ENCODE measurements at places on chromosomes 16 and 17.

DNA sequence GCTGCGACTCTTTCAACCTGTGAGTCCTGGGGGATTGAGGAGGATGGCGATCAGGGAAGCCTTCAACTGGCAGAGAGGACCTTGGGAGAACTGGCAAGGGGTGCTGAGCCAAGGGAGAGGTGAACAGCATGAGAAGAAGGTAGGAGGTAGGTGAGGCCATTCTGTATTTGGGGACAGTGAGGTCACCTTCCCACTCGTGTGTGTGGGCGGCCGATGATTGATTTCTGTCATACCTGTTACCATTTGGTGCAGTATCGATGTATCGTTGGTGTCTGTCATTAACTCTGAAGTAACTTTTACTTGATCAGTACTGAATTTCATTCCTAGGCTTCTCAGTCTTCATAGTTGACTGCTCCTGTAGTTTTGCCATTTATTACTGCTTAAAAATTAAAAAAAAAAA, 3.8 kb downstream of the ARSG start:
- no peak for DNase-seq

- DNase-seq: no peak
Observed at GRCh38 chr16:4713663-4714501, 20.2 kb downstream of the ANKS3 start.

DNA sequence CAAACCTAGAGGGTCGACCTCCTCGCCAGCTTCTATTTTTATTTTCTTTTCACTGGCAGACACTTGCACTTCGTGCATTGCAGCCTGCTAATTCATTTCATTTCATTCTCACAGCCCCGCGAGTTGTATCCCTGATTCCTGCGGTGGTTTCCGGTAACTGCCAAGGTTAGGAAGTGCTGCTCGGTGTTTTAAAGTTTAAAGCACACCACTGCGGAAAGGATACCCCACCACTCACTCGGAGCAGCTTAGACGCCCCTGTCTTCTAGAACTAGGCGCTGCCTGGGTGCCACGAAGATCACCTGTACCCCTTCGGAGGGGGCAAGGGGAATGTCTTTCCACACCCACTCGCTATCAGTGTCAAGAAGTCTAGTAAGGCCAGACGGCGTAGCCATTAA, 509 bp downstream of the CNEP1R1 start:
- no peak for DNase-seq

DNA sequence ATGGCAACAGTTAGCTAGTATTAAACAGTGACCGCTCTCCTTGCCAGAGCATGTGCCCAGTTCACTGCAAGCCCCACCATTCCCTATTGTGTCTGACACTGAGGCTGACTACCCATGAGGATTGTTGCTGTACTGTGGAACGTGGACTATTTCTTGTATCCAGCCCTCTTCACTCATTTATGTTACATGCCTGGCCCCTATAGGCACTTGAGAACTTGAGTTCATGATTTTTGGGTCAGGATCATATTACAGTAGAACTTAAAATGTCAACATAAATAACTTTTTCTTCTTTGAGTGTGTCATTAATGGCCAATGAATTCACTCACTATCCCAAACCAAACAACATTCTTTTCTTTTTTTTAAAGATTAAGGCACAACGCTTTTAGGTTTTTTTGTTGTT, 55.7 kb downstream of the LYRM1 start:
- no peak for DNase-seq

DNA sequence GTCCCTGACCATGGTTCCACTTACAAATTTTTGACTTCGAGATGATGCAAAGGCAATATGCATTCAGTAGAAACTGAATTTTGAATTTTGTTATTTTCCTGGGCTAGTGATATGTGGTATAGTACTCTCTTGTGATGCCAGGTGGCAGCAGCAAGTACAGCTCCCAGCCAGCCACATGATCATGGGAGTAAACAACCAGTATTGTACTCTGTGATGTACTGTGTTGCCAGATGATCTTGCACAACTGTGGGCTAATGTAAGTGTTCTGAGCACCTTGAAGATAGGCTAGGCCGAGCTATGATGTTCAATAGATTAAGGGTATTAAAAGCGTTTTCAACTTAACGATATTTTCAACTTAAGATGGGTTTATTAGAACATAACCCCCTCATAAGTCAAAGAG, 250.8 kb downstream of the STX8 start:
- no peak for DNase-seq

GRCh38 chr16:57372372-57373116, at the start of gene CX3CL1:
CX3CL1 (plus strand) TSS chr16:57372490; CDS start chr16:57372569, 79 bp downstream.
- DNase-seq: peak; percentile 93

DNA sequence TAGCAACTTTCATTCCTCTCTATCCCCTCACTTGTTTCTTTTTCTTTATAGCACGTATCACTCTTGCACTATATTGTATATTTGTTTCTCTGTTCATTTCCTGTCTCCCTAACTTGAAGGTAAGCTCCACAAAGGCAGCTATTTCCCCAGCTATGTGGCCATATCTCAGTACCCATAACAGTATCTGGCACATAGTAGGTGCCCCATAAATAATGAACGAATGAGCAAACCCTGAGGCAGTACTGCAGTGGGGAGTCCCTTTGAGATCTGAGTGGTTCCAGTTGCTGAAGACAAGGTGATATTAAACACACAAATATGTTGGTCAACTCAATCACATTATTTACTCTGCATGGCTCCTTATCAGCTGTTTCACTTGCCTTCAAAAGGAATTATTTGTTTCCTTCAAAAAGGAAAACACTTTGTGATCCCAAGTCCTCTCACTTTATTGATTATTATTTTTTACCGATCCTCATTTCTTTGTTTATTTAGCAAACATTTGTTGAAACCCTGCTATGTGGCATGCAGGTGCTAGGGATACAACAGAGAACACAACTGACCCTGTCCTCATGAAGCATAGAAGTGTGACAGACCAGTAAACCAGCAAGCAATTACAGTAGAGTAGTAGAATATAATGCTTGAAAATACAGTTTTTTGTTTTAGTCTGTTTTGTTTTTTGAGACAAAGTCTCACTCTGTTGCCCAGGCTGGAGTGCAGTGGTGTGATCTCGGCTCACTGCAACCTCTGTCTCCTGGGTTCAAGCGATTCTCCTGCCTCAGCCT, 5.7 kb upstream of the ADAP2 start:
- DNase-seq: no peak

- DNase-seq: no peak
Observed at GRCh38 chr17:41149652-41149985, at the start of gene KRTAP4-5. KRTAP4-5 (minus strand) TSS chr17:41149825; CDS start chr17:41149767, 58 bp downstream.

DNA sequence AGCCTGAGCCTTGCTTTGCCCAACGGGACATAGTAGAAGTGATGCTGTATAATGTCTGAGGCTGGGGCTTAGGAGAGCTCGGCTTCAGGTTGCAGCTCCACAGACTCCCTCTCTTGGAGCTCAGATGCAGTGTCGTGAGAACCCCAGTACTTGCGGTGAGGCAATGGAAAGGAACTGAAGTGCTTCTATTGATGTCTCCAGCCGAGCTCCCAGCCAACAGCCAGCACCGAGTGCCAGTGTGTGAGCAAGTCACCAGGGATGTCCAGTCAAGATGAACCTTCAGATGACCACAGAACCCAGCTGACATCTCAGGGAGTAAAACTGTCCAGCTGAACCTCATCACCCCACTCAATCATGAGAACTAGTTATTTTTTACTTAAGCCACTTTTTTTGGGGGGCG, 268.1 kb downstream of the IRF8 start:
- DNase-seq: no peak

DNA sequence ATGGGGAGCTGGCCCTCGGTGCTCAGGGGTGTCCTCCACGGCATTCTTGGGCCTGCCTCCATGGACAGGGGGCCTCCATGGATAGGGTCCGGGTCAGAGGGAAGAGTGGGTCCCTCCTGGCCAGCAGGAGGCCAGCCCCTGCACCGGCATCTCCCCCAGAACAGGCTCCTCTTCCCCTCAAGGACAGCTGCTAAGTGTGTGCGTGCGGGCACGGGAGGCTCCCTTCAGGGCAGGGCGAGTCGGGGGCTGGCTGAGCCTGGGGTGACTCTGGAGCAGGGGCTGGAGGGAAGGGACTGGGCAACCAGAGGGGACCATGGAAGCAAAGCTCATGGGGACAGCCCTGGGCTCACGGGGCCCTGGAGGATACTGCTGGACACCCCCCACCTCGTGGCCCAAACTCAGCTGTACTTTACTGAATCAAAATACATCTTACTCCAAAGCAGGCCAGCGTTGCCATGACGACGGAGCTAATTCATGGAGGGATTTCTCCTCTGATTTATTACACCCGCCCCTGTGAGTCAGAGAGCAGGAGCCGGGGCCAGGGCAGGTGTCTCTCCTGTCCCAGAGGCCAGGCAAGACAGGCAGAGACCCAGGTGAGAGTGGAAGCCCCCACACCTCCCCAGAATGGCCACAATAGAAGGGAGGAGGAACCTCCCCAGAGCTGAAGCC, 2.1 kb downstream of the CASKIN1 start:
- no peak for DNase-seq

GRCh38 chr17:48561884-48562810, 16.0 kb downstream of the HOXB4 start:
- no peak for DNase-seq

GRCh38 chr17:68759002-68759342, 157.8 kb upstream of the FAM20A start:
- no peak for DNase-seq

DNA sequence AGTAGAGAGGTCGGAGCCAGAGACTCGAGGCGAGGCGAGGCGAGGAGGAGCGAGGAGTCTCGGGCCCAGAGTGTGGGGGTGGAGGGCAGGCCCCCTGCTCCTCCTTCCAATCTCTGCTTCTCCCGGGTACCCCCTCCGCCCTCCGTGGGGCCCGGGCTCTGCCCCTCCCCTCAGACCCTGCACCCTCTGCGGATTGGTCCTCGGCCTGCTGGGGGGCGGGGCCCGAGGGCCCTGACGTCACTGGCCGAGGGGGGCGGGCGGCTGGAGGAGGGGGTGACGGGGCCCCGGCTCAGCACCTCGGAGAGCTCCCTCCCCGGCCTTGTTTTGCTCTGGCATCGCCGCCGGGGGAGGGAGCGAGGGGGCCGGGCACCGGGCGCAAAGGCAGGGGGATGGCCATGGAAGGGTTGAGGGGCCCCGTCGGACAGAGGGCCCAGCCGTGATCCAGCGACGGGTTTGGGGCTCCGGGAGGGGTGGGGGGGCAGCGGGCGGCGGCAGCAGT, at the start of gene RUNDC3A:
TSS of gene RUNDC3A (plus strand) at position 282 of the 499 bp plus-strand sequence. CDS start 232 bp downstream, outside the sequence.
- peak; percentile 82 for DNase-seq

DNA sequence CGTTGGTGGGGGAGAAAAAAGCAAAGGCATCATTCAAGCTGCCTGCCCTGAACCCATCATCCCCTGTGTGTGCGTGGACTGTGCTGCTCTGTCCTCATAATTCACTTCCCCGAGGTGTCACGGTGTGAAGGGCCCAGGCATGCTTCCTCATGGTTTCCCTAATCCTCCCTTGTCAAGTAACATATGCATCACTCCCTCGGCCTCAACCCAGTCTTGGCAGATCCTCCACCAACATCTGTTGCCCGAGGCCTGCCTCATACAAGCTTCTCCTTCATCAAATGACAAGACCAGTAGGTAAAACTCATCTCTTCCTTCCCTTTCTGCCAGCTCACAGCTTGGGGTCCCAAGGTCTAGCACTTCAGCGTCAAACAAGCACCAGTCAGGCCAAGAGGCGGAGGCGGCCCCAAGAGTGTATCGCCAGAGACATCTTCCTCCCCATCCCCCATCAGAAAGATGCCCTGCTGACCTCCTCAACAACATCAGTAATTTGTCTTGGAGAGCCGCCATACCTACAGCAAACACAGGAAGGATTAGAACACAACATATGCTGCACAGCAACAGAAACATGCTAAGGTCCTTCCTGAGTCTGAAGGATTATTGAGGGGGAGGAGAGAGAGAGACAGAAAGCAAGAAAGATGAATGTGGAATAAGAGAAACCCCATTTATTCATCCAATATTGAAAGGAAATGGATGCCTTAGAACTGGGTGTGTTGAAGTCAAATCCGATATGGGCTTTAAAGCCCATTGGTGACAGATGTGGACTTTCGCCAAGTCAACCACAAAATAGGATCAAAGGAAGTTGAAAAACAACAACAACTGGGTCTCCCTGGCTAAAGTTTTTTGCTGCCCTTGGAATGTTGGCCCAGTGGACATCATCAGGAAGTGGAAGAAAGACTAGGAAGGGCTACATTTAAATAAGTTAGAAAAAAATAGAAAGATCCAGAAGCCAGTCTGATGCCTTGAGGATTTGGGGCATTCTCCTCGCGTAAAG, 38.4 kb downstream of the SOX9 start:
- peak; percentile 62 for DNase-seq

- DNase-seq: no peak
Observed at GRCh38 chr17:80291260-80291659, 30.6 kb downstream of the RNF213 start.

DNA sequence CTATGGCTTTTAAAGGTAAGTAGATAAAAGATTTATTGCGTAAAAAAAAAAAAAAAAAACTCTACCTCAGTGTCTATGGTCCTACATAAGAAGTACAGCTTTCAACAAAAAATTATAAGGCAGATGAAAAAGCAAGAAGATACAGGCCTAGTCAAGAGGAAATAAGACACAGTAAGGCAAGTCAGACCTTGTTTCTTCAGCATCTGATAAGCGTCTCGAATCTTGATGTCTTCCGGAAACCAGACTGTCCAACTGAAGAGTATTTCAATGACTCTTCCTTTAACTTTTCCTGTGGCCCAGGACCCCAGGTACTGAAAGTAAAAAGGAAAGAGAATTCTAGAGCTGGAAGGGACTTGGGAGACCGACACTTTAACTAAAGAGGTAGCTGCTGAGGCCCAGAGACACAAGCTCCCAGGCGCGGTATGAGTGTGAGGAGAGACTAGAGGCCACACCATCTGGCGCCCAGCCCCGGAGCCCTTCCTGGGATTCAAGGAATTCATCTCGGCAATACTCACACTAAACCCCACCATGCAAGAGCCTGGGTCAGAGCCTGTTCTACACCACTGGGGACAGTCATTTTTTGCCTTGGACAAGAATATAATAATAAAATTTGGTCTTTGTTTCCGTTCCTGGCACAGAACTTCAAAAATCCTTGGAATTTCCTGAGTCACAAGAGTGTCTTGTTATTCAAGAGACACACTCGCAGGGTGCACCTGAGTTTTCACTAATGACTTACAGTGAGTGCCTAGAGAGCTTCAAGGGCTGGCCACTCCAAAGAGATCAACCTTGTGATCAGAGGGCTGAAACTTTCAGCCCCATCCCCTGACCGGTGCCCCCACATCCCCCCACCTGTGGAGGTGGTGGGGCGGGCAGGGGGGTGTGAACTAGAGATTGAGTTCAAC, 18.6 kb downstream of the GGA2 start:
- DNase-seq: no peak

DNA sequence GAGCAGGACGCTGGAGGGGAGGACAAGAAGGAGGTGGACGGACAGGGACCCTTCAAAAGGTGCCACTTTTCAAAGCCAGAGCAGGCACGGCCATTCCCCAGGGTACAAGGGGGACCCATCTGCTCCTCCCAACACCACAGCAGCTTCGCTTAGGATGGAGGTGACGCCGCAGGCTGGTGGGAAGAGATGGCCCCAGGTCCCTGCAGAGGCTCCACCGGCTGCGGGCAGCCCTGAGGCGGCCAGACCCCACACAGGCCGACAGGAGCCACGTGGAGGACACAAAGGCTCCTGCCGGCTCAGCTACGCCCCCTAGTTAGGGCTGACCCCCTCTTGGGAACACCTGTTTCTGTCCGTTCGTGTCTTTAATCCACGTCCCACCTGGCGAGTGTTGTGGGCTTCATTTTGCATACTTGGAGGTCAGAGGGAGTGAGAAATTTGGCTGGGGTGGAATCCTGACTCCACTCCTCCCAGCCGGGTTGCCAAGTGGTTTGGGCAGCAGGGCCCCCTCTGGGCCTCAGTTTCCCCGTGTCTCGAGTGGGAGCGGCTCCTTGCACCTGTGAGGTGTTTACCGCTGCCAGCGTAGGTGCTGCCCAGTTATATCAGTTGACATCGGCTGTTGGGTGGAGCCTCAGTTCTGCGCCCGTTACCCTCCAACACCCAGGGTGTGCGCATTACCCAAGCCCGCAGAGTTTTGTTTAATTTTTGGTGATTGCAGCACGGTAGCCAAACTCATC, 5.8 kb upstream of the FN3KRP start:
- no peak for DNase-seq

All from ELF-1 (cell line).